ENCODE measurements at places on chromosomes 12 and 14.

- DNase-seq: no peak
Observed at GRCh38 chr12:64747695-64748094, 11.5 kb downstream of the GNS start.

DNA sequence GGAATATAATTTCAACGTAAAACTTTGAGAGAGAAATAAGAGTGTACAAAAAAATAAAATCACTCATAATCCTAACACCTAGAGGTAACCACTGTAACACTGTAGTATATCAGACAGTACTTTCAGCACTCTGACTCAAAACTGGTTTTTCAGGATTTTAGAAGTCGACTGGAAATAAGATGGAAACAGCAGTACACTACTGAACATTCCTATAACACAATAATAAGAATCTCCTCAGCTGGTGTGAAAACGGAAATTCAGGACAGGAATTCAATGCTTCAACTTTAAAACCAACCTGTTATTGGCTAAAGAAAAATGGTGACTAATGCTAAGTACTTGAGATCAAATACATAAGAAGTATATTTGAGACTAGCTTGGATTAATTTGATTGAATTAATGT lies 12.3 kb upstream of the PITPNM2 start:
- DNase-seq: no peak

GRCh38 chr14:100290607-100291304 lies 15.5 kb downstream of the SLC25A29 start:
- DNase-seq: no peak

DNA sequence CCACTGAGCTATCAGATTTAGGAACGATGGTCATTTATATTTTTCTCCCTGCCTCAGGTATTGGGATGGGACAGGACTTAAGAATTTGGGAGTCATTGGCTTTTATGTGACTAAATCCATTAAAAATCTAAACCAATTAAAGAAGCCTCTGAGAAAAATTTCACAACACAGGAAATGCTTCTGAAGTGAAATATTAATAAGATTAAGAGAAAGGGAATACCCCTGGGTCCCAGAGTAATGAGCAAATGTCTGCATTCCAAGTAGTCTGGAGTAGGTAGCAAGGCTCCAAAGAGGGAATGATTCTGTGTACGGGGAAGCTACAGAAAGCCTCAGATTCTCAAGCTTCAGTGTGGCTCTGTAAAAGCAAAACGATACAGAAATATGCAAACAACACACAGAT lies 707 bp upstream of the MED6 start:
- DNase-seq: no peak

GRCh38 chr14:26213846-26214575 lies 383.8 kb downstream of the NOVA1 start:
- DNase-seq: no peak

GRCh38 chr14:87196436-87196835 lies 796.5 kb downstream of the GALC start:
- DNase-seq: no peak

DNA sequence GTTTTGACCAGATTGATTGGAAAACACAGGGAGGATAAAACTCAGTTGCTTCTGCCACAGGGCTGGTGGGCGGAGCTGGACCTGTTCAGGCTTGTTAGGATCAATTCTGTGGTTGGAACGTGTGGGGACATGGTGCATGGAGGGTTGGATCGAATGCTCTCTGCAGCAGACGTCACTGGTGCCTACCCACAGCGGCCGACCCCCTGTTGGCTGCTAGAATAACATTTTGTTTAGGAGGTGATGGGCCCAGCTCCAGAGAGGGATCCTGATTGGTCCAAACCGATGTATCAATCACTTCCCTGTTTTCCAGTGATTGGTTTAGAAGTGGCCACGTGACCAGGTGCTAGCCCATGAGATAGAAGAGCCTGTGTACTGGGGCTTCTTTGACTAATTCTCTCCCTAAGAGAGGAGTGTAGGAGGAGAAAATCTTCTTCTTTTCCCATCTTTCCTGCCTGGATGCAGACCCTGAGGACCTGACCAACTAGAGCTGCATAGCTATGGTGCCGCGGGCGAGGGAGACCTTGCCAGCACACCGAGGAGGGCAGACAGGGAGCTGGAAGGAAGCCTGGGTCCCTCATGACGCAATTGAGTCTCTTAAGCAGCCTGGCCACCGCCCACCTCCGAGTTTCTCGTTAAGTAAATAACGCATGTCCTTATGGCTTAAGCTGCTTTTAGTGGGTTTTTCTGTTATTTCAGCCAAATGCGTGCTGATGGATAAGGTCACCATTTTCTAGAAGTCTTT lies 163.5 kb downstream of the AACS start:
- DNase-seq: no peak

- DNase-seq: no peak
Observed at GRCh38 chr14:92938235-92938875, 15.4 kb downstream of the CHGA start.

DNA sequence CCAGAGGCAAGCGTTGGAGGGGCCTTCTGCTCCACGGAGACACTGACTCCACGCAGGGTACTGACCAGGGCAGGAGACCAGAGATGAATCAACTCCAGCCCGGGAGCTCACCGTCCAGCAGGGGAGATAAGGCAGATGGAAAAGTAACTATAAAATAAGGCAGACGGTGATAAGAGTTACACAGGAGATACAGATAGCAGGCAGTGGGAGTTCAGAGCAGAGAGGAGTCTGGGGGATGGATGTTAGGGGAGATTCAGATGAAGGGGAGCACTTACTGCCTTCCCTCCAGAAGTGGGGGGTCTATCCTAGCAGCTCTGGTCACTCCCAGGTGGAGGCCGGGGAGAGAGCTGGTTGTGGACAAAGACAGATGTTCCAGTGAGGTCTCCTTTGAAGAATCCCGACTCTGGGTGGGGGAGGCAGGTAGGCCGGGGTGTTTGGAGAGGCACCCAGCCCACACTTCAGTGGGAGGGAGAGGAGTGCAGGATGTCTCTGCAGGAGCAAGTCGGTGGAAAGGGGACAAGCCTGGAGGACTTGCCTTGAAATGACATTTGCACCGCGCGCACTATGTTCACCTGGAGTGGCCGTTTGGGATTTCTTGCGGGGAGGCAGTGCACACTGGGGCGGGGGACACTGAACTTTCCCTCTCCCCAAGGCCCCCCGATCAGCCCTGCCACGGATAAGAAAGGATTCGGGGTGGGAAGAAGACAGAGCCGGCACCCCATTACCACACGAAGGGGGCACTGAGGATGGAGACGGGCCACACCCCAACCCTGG lies 1.2 kb downstream of the PITPNM2 start:
- DNase-seq: no peak

DNA sequence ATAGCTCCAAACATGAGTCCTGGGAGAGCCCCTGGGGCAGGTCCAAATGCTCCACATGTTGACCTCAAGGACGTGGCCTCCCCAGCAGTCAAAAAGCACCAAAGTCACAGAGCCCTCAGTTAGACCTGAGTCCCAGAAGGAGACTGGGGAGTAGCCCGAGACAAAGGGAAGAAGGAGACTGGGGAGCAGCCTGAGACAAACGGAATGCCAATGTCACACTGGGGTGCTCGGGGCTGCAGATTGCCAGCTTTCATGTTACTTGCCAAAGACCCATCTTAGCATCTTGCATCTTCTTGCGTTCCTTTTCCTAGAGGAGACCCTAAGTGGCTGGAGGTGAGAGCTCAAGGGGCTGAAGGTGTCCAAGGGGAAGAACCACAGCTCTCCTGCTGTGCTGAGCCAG lies 14.9 kb downstream of the PLEKHD1 start:
- no peak for DNase-seq

- no peak for DNase-seq
Observed at GRCh38 chr14:60079723-60080122, 12.0 kb upstream of the PCNX4 start.

- no peak for DNase-seq
Observed at GRCh38 chr14:95440951-95441350, 75.5 kb downstream of the SYNE3 start.

DNA sequence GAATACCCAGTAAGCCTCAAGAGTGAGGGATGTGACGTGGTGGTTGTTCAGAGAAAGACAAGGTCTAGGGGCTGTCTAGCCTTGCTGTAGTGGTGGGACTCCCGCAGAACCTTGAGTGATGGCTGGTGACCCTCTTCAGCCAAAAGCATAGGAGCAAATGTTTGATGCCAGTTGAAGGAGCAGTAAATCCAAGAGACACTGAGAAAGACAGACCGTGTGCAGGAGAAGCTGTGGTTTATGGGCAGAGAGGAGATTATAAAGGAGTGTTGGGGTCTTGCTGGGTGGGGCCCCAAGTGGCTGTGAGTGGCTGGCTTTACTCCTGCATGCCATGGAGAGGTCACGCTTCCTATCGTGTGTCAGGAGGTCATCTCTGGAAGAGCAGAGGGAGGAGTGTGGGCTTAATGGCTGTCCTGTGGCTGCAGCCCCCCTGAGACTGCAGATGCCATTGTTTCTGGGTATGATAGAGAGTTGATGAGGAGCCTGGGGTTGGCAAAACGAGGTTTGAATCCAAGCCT lies 152.0 kb upstream of the CCND2 start:
- no peak for DNase-seq

- DNase-seq: no peak
Observed at GRCh38 chr12:55703901-55704761, 3.6 kb downstream of the ITGA7 start.

DNA sequence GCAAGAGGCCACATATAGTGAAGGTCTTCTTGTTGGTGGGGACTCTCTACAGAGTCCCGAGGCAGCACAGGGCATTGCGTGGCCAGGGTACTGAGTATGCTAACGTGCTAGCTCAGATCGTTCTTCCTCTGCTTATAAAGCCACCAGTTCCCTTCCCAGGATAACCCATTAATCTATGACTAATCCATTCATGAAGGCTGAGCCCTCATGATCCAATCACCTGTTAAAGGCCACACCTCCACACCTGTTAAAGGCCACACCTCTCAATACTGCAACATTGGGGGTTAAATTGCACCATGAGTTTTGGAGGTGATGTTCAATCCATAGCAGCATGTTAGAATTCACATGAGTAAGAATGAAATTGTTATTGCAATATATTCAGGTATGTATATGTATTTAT lies 12.8 kb upstream of the YARS2 start:
- DNase-seq: no peak

DNA sequence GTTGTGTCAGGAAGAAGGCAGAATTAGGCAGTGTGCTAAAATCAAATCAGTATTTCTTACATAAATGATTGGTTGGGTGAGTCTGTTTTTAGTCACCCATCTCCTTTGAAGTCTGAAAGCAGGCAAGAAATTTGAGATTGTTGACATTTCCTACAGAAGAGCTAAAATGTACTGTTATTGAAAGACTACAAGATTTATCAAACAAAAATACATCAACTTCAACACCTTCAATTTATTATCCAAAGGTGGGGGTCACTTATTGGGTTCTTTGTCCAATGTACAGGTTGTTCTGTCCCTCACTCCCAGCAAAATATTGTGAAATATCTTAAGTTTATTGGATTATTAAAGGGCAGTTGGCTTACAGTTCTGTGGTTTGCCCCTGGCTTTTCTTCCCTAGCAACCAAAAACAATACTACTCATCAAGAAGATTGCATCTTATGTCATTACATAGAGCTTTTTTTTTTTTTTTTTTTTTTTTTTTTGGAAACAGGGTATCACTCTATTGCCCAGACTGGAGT lies 20.6 kb upstream of the PKP2 start:
- no peak for DNase-seq
